ENCODE measurements at places on chromosomes 1 and 21. TPM values are rescaled to one million over a fixed set of nuclear protein-coding genes. Genes with fewer than 3 reads are reported as not detected.

NUDT17 gene
- 2.5 TPM for polyA plus RNA-seq

GNAT2 gene
- 0.04 TPM for polyA plus RNA-seq

GPATCH2 gene
- polyA plus RNA-seq: 3.7 TPM

AMY1B gene
- polyA plus RNA-seq: not detected

DESI2 gene
- 20.7 TPM for polyA plus RNA-seq

ELAPOR1 gene
- 0.31 TPM for polyA plus RNA-seq

TMEM81 gene
- 2.1 TPM for polyA plus RNA-seq

CHRM3 gene
- polyA plus RNA-seq: not detected

PGLYRP4 gene
- polyA plus RNA-seq: 0.44 TPM

OR2AK2 gene
- polyA plus RNA-seq: not detected

GPATCH4 gene
- 39.0 TPM for polyA plus RNA-seq
